Fibroblast of villous mesenchyme (primary cell): ENCODE measurements at places on chromosomes 11 and 22. TPM values are rescaled to one million over a fixed set of nuclear protein-coding genes. Genes with fewer than 3 reads are reported as not detected.

Gene MS4A6E
- not detected in 2 replicates for total RNA-seq

GRCh38 chr11:111305162-111305802 is 6.9 kb downstream of the POU2AF3 start:
- DNase-seq = no peak

DNA sequence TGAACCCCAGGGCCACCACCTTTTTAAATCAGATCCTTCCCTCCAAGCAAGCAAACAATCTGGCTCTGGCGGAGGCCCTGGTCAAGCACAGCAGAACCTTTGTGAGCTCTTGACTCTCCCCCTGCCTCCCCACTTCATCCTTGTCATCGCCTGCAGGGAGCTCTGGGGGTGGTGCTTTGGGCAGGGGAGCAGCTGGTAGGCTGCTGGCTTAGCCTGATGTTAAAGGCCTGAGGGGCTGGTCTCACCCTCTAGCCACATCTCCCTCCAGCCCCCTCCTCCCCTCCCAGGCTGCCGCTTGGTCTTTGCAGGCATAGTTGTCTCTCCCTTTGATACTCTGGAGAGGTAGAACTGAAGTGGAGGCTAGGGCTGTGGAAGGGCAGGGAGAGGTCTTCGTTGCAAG is 50.9 kb downstream of the THAP12 start:
- DNase-seq = no peak

- no peak for DNase-seq
Observed at GRCh38 chr22:33381531-33382406, 323.6 kb upstream of the SYN3 start.

DNA sequence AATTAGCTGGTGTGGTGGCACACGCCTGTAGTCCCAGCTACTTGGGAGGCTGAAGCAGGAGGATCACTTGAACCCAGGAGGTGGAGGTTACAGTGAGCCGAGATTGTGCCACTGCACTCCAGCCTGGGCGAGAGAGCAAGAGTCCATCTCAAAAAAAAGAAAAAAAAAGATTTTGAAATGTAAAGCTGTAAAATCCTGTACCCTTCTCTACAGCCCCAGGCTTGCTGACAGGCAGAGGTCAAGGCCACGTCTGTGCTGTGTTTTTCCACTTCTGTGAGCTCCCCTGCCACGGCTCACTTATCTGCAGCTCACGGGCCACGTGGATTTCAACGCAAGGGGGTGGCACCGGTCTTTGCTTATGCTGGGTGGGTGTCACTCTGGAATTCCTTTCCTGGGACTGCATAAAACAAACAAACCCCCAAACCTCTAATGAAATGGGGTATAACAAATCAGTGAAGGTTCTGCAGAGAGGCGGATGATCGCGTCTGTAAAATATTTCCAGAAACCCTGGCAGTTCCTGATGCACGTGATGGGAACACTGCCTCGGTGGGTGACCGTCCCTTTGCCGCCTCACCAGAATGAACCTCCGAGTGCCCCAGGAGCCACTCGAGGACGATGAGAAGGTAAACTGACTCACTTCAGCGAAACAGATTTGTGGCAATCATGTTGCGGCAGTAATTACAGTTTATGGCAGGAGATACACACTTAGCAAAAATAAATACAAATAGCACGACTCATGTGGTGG is 44.0 kb upstream of the ATXN10 start:
- DNase-seq = peak; percentile 52

- no peak for DNase-seq
Observed at GRCh38 chr11:92153542-92153941, 71.1 kb upstream of the FAT3 start.

DNA sequence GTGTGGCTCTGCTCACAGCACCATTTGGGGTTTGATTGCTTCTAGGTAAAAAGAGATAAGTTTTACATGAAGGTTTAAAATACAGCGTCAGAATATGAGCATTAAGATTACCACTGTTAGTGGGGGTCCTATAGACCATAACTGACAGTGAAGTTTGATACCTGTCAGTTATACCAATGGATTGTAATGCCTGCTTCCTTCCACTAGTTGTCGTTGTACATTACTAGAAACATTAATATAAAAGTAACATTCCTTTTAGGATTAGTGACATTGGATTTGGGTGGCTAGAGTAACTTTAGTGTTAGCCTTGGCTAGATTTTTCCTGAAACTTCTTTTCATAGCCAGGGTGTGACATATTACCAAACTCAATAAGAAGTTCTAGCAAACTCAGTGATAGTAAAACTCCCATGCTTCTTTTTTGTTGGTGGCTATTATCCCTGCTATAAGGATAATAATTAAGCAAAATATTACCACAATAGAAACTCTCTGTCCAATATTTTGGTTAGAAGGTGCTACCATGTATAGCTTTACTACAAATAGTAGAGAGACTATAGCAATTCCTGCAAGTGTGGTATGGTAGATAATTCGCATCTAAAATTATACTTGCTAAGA is 57.1 kb downstream of the FAM181B start:
- DNase-seq = no peak

Gene TRIM48
- total RNA-seq = not detected in 2 replicates

Gene CD44
- total RNA-seq = 441 and 647 TPM in 2 replicates
